Lower lobe of right lung (tissue), 2 donors: ENCODE measurements at places on chromosomes 12 and 14.

- DNase-seq = no peak
These were observed 67.8 kb downstream of the HMGA2 start for GRCh38 chr12:65891987-65892481.

- DNase-seq = no peak
These were observed 1122.6 kb downstream of the FLRT2 start for GRCh38 chr14:86652526-86652925.

- DNase-seq = no peak
These were observed 137.3 kb downstream of the WIF1 start for GRCh38 chr12:64983771-64984278.

DNA sequence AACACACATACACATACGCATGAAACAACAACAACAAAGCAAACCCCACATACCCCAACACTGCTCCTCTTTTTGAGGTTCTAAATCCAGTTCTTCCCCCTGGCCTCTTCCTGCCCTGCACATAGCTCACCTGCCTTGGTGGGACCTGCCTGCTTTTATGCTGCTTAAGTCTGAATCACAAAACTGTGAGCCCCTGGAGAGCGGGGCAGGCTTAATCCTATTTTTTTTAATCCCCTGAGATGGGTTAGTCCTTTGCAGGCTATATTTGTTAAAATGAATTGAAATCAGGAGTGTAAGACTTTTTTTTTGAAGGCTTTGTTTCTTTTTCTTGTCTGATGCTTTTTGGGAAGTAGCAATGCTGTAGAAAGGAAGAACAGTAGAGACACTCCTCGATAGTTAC lies 84.6 kb upstream of the MAX start:
- DNase-seq = no peak

GRCh38 chr12:15289192-15289591 lies 33.1 kb upstream of the PTPRO start:
- DNase-seq = no peak

- DNase-seq = no peak
These were observed 21.1 kb downstream of the CHGA start for GRCh38 chr14:92943855-92944570.

DNA sequence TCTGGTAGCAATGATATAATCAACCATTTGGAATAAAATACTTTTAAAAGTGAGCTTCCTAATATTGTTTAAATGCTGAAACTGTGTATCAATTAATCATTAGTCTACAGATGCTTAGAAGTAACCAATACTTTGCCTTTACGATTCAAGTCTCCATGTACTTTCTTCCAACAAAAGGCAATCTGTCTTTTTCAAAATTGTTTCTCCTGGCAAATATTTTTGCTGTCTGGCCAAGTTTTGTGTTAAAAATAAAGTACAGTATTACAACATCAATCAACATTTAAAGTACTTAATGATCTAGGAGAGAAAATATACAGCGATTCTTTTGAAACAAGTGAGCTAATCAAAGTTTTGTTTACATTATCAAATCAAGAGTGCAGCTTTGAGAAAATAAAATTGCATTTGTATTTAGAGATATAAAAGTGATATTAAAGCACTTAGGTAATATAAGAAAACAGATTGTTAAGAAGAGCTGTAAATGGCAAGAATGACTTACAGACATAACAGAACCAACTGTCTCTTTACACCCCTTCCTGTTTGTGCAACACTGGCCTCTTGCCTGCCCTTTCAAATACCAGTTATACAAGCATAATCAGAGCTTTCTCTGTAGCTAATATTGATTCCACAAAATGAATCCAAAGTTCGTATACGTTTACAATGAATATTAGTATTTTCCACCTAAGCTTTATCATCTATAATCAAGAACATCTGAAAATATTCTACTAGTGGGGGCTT lies 38.2 kb upstream of the FBLN5 start:
- no peak for DNase-seq

DNA sequence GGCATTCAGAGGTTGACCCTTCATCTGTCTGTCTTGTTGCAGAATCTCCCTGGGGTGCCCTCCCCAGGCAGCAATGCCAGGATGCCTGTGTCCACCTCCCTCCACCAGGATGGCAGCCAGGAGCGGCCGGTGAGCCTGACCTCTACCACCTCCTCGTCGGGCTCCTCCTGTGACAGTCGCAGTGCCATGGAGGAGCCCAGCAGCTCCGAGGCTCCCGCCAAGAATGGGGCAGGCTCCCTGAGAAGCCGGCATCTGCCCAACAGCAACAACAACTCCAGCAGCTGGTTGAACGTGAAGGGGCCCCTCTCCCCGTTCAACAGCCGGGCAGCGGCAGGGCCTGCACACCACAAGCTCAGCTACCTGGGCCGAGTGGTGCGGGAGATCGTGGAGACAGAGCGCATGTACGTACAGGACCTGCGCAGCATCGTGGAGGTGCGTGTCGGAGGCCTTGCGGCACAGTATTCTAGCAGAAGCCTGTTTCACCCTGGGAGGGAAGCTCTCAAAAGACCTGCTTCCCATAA lies 23.4 kb downstream of the PLEKHG3 start:
- DNase-seq = no peak
